ENCODE measurements at places on chromosomes 4 and X.

DNA sequence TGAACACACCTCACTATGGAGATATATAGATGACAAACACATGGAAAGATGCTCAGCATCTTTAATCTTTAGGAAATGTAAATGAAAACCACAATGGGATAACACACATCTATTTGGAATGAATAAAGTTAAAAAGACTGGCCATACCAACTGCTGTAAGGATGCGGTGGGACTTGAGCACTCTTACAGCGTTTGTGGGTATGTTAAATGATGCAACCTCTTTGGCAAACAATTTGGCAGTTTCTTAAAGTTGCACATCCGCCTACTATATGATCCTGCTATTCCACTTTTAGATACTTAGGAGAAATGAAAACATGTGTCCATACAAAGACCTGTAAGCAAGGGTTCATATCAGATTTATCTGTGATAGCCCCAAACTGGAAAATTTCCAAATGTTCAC lies 50.7 kb downstream of the MRPL1 start:
- no peak for DNase-seq

DNA sequence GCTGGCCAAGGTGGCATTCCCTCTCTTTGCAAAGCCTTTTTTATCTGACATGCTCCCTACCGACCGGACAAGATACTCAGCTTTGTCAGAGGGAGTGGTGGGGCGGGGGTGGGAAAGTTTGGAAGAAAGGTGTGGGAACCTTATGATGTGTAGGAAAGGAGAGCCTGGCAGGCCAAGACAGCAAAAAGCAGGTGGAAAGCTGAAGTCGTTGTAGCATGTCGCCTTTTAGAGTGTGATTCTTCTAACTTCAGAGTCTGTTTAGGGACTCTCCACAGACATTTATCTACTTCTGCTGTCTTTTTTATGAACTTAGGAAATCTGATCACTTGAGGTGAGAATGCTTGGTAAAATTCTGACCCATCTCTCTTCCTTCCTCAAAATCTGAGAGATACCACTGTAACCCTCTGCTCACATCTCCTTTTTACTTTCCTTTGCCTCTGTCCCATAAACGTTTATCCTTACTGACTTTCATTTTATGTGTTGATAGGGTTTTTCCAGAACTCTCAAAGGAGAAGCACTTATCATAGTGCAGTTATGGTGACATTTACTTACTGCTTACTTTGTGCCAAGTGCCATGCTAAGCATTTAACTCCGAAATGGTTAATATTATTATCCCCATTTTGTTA lies 8.2 kb upstream of the RUFY3 start:
- no peak for DNase-seq

GRCh38 chr4:76459291-76459723 lies 24.3 kb downstream of the SHROOM3 start:
- DNase-seq = no peak

GRCh38 chrX:118545510-118545909 lies 49.9 kb downstream of the DOCK11 start:
- no peak for DNase-seq

- DNase-seq = no peak
Measured at GRCh38 chr4:80610199-80610598, 274.7 kb downstream of the CFAP299 start.

- DNase-seq = no peak
Measured at GRCh38 chr4:54098375-54098774, 1.6 kb upstream of the GSX2 start.

- peak; percentile 4 for DNase-seq
Measured at GRCh38 chrX:8783097-8783713, 18.0 kb downstream of the FAM9A start.

GRCh38 chr4:89160806-89161205 lies 49.5 kb downstream of the TIGD2 start:
- no peak for DNase-seq

DNA sequence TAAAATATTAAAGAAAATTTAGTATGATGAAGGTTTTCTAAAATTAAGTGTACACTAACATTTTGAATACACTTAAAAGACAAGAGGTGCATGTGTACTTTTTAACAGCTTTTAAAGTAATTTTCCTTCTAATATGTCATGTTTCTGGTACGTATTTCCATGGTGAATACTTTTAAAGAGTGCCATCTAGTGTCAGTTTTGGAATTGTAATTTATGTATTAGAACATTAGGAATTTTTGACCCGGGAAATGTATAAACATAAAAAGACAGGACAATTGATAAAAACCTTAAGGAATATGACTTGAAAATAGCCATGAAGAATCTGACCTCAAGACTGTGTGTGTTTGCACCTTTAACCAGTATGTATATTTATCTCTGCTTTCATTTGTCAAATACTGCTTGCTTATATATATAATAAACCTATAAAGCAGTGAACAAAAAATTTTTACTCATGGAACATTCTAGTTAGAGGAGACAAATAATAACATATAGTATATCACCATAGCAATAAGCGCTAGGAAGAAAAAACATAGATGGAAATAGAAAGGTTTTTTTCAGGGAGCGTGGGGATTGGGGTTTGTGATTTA lies 7.2 kb downstream of the GSTCD start:
- no peak for DNase-seq

GRCh38 chr4:65391382-65391781 lies 278.9 kb downstream of the EPHA5 start:
- no peak for DNase-seq

DNA sequence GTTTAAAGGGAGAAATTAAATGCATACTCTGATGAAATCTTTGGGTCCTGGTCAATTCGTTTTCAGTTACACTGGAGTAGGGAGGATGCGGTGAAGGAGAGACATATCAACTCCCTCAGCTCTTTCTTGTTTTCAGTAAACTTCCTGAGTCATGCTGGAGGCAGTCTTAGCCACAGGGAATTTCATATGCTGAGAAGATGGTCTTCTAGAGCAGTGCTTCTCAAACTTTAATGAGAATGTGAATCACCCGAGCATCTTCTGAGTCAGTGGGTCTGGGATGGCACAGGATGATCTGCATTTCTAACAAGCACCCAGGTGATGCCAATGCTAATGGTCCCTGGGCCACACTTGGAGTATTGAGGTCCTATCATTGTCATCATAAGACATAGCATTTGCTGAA lies 214.5 kb downstream of the KIT start:
- no peak for DNase-seq

DNA sequence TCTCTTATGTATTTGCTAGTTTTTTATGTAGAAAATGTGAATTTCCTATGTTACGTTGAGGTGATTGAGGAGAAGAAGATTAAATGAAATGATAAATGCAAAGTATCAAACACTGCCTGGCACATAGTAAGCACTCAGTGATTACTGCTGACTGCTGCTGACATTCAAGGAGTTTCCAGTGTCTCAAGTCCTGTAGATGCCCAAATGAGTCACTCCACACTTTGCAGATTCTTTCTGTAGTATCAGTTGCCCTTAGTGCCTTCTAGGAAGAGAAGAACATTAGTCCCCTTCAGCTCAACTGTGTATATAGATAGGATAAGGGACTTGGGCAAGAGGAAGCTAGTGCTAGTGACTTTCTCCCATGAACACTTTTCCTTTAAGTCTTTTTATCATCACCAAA lies 240.5 kb upstream of the TEX13A start:
- no peak for DNase-seq

DNA sequence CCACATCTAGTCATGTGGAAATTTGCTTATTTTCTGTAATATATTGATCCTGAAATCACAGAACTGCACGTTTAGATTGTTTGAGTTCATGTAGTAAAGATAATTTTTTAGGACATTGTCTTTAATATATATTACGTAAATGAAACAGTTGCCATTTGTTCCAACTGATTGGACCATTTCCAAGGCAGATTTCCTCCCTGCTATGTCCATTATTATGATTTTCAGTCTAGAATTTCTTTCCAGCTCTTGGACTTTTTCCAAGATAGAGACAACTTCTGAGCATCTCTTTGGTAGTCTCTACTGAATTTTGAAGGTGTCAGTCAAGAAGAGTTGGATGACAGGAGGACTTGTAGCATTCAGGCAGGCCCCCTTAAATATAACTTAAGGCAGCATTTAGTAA lies 94.6 kb downstream of the STIM2 start:
- DNase-seq = no peak

DNA sequence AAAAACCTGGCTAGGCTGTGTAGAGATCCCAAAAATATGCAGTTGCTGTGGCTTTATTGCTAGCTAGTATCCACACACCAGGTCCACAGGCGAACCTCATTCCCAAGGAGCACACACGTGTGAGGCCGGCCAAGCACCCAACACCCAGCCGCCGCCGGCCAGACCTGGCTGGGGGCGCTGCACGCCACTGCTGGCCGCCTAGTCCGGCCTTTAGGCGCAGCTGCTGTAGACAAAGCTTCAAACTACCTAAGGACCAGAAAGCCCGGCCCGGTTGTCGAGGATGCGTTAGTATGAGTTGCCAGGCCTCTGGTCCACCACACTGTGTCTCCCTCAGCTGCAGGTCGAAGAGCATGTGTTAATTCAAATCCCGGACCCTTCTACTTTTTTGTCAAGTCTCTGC lies 3.1 kb downstream of the POU3F4 start:
- DNase-seq = no peak

- no peak for DNase-seq
Measured at GRCh38 chr4:102574317-102574716, 73.2 kb downstream of the NFKB1 start.

DNA sequence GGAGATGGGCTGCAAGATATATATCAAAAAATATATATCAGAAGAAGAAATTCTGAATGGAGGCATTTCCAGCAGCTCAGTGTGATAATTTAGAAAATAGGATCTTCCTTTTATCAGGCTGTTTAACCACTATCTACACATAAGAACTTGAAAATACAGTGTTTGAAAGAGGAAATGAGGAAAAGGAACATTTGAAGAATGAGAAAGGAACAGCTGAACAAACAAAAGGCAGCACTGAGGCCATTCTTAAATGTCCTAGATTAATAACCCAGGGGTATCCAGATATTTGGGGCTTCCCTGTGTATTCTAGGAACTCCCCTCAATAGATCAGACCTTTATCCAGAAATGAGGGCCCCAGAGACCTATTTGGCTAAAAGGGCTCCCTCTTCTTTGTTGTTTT lies 4.1 kb downstream of the SLC39A8 start:
- no peak for DNase-seq

GRCh38 chr4:82705928-82706300 lies 92.7 kb downstream of the SCD5 start:
- DNase-seq = no peak

- DNase-seq = no peak
Measured at GRCh38 chr4:18869166-18869565, 847.6 kb upstream of the LCORL start.

- no peak for DNase-seq
Measured at GRCh38 chr4:142485452-142485851, 360.6 kb downstream of the INPP4B start.

- no peak for DNase-seq
Measured at GRCh38 chrX:123899701-123900100, 39.8 kb downstream of the XIAP start.

DNA sequence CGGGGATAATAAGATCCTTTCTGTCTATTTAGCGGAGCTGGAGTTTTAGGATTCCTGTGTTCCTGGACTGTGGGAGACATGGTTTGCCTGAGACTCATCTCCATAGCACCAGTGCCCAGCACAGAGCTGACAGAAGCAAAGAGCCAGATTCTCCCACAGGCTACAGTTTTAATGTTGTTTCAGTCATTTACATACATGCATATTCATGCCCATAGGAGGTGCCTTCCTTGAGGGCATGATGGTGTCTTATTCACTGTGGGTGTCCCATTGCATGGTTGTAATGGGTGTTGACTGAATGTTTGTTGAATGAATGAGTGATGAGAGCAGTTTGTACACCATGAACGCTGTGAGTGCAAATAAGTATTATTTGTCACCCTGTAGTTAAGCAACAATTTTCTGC lies 260.6 kb downstream of the EVC2 start:
- no peak for DNase-seq

- no peak for DNase-seq
Measured at GRCh38 chrX:102975016-102975415, 37.9 kb downstream of the RAB40AL start.

- DNase-seq = no peak
Measured at GRCh38 chr4:88765729-88766128, 68.1 kb upstream of the NAP1L5 start.

GRCh38 chr4:82223715-82224114 lies 150.1 kb downstream of the HNRNPD start:
- peak; percentile 2 for DNase-seq

- no peak for DNase-seq
Measured at GRCh38 chr4:55351824-55352223, 5.8 kb downstream of the SRD5A3 start.

GRCh38 chr4:22099896-22100295 lies 151.3 kb upstream of the KCNIP4 start:
- DNase-seq = no peak

GRCh38 chrX:11756354-11757318 lies 1.4 kb upstream of the MSL3 start:
- no peak for DNase-seq

DNA sequence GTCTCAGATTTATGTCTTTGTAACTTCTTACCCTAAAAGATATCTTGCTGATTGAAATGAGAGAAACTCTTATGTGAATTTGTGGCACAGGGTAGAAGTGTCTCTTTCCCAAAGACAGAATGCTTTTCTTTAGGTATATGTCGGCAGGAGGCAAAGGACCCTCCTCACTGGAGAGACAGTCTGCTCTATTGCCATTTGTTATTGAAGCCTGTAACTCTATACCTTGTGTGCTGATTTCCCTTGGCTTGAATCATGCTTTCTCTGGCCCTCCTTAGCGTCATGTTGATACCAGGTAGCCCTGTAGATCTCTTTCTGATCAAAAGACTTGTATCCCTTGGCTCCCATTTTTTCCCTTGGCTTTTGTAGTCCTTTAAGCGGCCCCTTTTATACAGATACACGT lies 284.3 kb downstream of the CXXC4 start:
- no peak for DNase-seq

DNA sequence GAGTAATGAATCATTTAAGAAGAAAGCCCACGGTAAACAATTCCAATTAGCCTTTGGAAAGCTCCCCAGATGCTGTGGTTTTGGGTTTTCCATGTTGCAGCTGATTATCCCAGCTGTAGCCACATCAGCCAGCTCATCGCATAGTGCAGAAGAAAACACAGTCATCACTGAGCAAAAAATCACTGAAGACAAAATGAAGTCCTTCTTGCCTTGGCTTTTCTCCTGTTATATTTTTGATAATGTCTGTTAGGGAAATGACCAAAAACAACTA lies 193.0 kb upstream of the C1QTNF7 start:
- DNase-seq = no peak

- DNase-seq = no peak
Measured at GRCh38 chr4:127249066-127249766, 383.5 kb upstream of the INTU start.

GRCh38 chrX:45011131-45011530 lies 138.1 kb downstream of the KDM6A start:
- DNase-seq = no peak

DNA sequence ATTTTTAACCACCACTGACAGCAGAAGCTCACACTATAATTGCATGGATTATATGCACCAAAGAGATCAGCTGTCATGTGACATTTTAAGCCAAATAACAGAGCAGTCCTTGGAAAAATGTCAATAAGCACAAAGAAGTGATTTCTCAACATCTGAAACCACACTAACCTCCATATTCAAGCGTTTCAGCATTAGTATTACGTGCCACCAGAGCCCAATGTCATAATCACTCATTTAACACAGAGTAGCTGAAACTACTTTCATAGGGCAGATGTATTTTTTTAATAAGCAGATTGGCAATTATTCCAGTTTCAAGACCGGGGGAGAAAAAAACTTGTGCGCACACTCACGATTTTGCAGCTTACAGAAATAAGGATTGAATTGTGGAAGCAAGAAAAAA lies 76.6 kb downstream of the SH3KBP1 start:
- DNase-seq = no peak

GRCh38 chrX:111917591-111917990 lies 41.6 kb downstream of the TRPC5OS start:
- no peak for DNase-seq

All from activated T-cell treated with anti-CD3 and anti-CD28 coated beads for 24 hours (primary cell).